ENCODE measurements at places on chromosomes 2 and 18.

- no peak for DNase-seq
Observed at GRCh38 chr2:28833740-28834470, 23.3 kb downstream of the SPDYA start.

DNA sequence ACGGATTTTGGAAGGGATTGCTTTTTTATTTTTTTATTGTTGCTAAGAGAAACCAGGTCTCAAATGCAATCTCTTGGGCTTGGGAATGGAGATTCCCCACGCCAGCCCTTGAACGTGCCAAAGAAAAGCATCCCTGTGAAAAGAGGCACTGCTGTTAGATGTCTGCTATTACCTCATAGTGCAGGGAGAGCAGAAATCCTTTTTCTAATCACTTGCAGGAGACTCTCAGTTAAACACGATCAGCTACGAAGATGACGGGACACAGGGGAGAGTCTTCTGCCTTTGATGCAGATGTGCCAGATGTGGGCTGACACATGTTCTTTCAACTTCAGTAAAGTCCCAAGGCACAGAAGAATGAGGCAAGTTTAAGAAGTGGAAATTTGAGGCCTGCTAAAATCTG lies 381.6 kb upstream of the TRIB2 start:
- DNase-seq: no peak

DNA sequence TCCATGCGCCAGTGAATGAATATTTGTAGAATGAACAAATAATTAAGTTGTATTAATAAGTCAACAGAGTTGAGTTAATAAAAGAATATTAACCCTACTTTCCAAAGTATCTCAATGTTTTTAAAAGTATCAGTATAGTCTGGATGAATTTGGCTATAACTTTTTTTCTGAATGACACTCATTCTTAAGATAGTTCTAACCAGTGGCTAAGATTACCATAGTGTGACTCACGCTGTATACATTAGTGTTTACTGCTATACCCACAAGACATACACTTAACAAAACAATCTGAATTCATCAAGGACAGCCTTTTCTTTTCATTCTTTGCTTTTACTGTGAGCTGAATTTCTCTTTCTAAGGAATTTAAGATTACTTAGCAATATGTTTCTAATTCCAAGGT lies 77.0 kb upstream of the PDE1A start:
- no peak for DNase-seq

- DNase-seq: no peak
Observed at GRCh38 chr2:165837122-165837521, 43.1 kb upstream of the GALNT3 start.

DNA sequence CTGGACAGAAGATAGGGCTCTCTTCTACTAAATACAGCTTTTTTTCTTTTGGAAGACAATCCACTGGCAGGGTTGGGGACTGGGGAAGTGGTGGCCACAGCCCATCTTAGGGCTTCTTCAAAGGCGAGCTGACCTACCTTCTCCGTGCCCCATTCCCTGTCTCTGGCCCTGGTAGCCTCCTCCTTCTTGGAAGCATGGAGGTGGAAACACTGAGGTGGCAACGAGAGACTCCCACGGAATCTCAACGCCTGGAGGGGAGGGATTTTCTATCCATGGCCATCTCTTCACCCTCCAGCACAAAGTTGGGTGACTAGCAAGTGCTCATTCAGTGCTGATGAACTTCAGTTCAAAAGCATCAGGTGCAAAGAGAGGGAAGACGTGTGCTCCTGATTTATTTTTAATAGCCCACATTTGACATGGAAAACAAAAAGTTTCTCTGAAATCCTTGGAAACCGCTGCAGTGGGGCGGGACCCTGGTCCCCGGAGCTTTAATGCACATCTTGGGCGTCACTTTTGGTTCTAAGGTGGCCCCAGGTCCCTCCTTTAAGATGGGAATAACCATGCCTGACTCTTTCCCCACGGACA lies 633 bp upstream of the ARMC9 start:
- DNase-seq: no peak

GRCh38 chr2:118340103-118340502 lies 251.8 kb downstream of the INSIG2 start:
- no peak for DNase-seq

- no peak for DNase-seq
Observed at GRCh38 chr18:12442946-12443345, 35.2 kb downstream of the PRELID3A start.

GRCh38 chr2:1049691-1050090 lies 99.0 kb downstream of the SNTG2 start:
- no peak for DNase-seq

- no peak for DNase-seq
Observed at GRCh38 chr18:11533942-11534496, 75.4 kb upstream of the SLC35G4 start.

- DNase-seq: no peak
Observed at GRCh38 chr2:7023542-7023941, 106.3 kb downstream of the RNF144A start.

GRCh38 chr2:126686841-126687485 lies 31.0 kb downstream of the GYPC start:
- no peak for DNase-seq

- no peak for DNase-seq
Observed at GRCh38 chr18:27860011-27860410, 316.9 kb downstream of the CDH2 start.

- DNase-seq: no peak
Observed at GRCh38 chr2:72137498-72138010, 10.1 kb downstream of the CYP26B1 start.

DNA sequence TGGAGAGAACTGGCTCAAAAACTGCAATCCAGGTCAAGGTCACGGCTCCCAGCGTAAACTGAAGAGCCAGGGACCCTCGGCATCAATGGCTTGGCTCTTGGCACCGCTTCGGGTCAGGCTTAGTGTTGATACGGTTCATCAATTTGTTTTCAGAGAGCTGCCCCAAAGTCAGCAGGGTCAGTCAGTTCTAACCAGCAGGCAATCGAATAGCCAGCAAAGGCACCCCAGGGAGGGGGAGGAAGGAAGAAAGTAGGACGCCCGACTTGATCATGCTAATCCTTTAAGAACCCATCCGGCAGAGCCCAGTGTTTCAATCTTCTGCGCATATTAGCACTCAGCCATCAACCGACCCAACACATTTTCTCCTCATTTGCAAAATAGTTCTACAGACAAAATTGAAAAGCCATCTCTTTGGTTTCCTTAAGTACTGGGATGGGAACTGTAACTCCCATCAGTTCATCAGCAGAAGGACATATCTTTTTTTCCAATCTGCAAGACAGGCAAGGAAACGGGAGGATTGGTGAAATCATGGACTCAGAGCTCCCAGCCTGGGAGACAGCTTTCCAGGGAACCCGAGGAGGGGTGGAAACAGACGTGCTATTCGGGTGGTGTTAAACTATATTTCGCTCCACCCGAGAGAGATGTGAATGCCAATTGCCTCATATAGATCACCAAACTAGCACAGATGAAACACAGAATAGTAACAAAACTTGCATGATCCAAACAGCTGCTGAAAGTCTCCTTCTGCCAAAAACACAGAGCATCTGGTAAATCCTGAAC lies 40.7 kb upstream of the CABLES1 start:
- DNase-seq: no peak

- no peak for DNase-seq
Observed at GRCh38 chr2:128746356-128746755, 427.7 kb upstream of the HS6ST1 start.

- DNase-seq: no peak
Observed at GRCh38 chr18:36464126-36464651, 166.7 kb downstream of the FHOD3 start.

- no peak for DNase-seq
Observed at GRCh38 chr18:70256184-70256583, 32.7 kb upstream of the SOCS6 start.

DNA sequence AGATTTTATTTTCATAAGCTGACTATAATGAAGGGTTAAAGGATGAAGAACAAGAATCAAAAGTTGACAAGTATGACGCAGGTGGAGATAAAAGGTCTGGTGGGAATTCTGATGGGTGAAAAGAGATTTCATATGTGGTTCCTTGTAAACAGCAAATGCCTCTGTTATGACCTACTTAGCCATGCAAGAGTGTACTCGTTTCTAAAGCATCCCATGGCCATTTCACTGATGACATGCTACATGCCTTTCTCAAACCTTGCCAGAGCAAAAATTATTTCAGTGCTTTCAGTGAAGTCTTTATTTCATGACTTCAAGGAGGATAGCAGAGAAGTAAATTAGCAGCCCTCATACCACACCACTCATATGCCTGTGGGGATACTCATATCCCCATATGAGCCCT lies 71.7 kb downstream of the FEZ2 start:
- no peak for DNase-seq

DNA sequence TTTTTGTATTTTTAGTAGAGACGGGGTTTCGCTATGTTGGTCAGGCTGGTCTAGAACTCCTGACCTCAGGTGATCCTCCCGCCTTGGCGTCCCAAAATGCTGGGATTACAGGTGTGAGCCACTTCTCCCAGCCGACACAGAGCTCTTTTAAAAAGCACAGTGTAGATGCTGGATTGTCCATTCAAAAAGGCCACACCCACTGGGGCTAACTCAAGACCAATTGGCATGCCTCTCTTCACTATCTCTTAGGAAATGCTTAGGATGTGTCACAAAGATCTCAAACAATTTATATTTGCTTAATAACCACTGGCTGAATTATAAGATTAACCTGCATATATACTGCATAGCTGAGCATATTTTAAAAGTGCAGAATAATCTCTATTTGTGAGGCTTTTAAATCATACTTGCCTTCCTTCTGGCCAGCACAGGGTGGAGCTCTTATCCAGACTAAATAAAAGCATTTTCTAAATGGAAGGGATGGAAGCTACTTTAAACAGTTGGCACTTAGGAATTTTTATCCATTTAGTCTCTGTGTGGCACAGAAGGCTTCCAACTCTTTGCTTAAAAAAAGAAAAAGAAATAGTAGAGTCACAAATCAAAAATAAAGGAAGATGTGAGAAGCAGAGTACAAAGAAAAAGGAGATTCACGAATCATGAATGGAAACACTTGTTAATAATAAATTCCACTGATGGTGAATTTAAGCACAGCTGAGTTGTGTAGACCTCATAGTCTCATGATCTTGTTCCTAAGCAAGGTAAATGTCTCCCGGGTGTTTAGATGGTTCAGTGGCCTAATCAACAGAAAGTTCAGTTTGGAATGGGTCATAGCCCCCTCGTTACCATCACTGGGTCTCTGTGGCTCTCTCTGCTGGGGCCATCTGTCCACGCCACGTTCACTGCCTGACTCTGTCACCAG lies 22.4 kb downstream of the CRYGD start:
- no peak for DNase-seq

DNA sequence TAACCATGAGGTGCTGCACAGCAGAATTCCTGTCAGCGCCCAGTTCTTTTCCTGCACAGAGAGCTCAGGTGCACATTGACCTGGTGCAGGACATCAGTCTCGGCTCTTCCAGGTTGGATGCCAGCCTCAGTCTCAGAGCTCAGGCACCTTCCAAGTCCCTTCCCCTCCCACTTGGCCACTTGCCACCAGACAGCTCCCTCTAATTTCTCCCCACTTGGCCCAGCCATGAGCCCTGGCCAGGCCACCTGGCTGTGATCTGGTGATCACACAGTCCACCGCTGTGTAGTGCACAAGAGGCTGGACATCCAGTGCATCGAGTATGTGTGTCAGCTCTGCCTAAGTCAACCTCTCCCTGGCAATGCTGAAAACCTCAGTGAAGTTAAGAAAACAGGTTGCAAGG lies 336.6 kb upstream of the MYT1L start:
- no peak for DNase-seq

- no peak for DNase-seq
Observed at GRCh38 chr2:35035883-35036282, 1319.7 kb upstream of the CRIM1 start.

DNA sequence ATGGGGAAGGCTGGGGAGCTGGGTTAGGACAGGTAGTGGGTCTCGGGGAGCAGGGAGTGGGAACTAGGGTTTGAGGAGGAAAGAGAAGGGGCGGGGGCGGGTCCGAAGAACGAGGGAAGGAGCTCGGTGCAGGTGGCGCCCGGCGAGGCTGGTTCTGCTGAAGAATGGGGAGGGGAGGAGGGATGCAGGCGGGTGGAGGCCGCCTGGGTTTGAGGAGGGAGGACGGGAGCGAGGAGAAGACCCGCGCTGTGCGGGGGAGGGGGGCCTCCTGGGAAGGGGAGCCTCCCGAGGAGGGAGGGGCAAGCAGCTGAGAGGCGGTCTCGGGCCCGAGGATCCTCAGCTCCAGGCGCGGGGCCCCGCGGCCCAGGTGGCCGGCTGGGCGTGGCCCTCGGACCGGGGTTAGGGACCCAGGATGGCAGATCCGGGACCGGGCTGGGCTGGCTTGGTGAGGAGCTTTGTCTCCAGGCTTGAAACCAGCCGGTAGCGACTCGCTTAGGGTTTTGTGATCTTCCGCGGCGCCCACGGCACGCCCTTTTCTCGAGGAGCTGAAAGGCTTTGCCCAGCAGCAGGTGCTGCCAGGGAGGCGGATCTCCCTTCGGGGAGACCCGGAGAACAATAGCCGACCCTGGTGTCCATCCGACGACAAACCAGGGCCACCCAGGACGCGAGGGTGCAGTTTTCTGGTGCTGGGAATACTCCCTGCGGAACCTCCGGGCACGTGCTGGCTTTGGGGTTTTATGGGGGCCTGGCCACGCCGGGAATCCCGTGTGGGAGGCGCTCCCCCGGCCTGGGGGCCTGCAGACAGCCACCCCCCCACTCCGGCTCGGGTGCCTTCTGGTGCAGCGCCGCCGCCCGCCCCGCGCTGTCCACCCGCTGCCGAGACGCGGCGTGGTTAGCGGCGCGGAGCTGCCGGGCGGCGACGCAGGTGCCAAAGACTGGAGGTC lies 1.4 kb downstream of the DPYSL5 start:
- DNase-seq: no peak

GRCh38 chr2:183093857-183094657 lies 15.5 kb downstream of the DUSP19 start:
- DNase-seq: no peak

DNA sequence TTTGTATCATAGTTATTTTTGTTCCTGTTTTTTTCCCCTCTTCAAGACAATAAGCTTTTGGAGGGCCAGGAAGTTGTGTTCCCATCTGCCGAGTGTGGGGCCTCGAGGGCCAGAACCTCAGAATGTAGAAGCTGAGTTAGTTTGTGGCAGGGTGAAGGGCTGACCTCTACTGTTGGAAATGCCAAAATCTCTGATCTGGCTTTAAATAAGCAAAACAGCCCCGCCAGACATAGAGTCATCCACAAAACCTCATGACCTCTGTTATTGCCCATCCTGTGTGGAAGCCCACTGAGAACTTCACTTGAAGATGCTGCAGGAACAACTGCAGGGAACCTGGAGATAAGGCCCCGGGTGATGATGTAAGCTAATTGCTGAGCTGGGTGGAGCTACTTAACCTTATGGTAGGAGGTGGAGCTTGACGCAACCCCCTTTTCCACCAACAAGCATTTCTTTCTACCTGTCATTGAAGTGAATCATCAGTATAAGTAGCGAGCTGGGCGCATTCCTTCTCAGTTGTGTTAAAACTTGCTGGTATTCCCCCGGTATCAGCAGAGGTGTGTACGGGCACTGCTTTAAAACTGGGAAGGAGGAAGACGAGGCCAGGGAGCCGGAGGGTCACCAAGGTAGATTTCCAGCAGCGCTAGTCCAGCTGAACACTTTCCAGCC lies 177.2 kb downstream of the NEDD4L start:
- no peak for DNase-seq
